ENCODE measurements at places on chromosomes 4 and X.
A peak's percentile ranks its signal among the peaks of the same experiment; 100 is the strongest.

DNA sequence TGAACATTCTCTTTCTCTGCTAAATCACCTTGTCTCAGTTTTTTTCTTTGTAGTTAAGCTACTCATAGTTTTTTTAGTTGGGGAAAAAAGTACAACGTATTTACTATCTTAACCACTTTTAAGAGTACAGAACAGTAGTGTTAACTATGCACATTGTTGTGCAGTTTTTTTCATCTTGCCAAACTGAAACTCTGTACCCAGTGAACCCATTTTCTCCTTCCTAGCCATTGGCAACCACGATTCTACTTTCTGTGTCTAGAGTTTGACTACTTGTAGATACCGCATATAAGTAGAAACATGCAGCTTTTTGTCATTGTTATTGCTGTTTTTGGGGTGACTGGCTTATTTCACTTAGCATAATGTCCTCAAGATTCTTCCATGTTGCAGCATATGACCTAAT lies 10.0 kb downstream of the N4BP2 start:
- no peak for DNase-seq

DNA sequence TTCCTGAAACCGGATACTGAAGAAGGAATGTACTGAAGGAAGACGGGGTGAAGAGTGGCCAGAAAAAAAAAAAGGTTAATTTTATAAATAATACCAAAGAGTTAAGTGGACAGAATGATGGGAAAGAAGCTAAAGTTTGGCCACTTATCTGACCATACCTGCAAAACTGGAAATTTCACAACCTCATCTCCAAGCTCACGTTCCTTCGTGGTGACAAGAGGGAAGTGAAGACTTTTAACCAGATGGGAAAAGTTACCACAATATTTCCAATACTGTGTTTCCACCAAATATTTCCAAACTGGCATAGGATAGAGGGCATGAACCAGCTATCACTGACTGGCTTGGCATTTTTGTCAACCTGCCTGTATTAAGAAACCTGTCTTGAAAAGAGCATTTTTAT lies 56.4 kb downstream of the MAML3 start:
- no peak for DNase-seq

- no peak for DNase-seq
Observed at GRCh38 chr4:122481766-122482405, 25.4 kb upstream of the IL2 start.

GRCh38 chr4:25113915-25114904 lies 46.0 kb downstream of the SEPSECS start:
- no peak for DNase-seq

DNA sequence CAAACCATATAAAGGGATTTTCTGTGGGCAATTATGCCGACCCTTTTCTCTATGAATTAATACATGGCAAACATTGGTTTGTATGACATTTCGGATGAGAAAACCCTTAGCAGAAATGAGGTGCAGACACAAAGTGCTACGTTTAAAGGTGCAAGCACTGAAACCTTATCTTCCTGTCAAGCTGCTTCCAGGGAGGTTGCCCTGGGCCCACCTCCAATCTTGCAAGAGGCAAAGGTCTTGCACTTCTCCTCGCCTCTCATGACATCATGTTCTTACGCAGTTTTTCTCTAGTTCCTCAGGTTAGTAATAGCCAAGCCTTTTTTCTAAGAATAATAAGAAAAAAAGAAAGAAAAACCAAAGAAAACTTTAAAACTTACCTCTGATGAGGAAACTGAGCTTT lies 220.1 kb downstream of the DHX15 start:
- no peak for DNase-seq

DNA sequence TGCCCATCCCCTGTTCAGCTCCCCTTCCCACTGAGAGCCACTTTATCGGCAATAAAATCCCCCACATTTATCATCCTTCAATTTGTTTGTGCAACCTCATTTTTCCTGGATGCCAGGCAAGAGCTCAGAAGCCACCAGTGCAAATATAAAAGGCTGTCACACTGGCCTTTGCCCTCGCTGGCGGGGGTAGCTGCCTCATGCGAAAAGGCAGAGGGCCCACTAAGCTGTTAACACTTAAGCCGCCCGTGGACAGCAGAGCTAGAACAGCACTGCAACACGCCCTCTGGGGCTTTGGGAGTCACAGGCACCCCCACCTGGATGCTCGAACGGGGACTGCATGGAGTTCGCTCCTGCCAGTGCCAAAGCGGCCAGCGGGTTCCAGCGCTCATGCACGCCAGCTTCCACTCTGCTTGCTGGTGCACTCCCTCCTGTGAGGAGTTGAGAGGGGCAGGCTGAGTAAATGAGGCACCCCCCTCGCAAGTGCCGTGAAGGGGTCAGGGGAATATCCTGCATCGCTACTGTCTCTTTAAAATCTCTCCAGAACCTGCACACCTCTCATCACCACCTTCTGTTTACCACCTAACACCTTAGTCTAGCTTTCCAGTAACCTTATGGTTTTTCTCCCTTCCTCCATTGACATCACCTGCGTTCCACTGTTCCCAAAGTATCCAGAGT lies 99.5 kb downstream of the SORBS2 start:
- no peak for DNase-seq

GRCh38 chr4:168979338-168979737 lies 30.7 kb downstream of the CBR4 start:
- no peak for DNase-seq

DNA sequence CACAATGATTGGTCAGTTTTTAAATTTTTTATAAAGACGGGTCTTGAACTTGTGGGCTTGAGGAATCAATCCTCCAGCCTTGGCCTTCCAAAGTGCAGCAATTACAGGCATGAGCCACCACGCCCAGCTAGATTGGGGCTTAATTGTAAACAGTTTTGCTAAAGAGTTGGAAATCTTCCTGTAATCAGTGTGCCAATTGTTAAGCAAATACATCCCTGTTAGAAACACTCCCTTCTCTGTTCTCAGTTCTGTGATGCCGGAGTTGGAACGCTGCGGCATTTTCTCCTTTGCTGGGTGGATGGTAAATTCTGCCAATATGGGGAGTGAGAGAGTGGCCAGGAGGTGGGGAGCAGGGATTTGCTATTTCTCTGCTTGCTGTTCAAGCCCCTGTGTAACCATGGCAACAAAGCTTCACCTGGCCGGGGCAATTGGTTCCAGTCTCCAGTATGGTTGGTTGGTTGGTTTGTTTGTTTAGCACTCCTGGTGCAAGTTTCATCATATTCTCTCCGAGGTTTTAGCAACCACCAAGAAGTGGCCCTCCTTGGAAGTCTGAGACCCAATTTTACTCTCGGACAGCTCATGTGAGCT lies 3.0 kb upstream of the SPATA4 start:
- no peak for DNase-seq

- DNase-seq = no peak
Observed at GRCh38 chr4:1643971-1644735, 40.0 kb downstream of the FAM53A start.

GRCh38 chr4:101870874-101871273 lies 80.3 kb downstream of the BANK1 start:
- DNase-seq = no peak

- peak; percentile 4 for DNase-seq
Observed at GRCh38 chrX:120213438-120214265, 37.0 kb upstream of the ZBTB33 start.

DNA sequence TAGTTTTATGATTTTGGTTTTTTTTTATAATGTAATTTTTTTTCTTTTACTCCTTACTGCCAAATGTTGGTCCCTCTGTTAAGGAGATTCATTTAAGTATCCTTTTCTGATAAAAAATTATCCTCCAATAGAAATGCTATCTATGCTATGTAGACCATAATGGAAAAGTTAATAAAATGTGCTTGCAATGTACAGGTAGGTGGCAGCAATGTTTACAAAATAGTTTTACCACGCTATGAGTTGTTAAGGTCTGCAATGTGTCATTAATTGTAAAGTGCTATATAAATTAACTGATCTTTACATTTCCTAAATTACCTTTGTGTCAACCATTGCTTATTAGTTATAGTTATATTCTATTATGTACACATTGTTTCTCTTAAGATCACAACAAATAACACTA lies 3.8 kb upstream of the CENPC start:
- no peak for DNase-seq

GRCh38 chr4:128775916-128776315 lies 33.6 kb upstream of the JADE1 start:
- DNase-seq = no peak

- no peak for DNase-seq
Observed at GRCh38 chrX:87616371-87616770, 98.8 kb downstream of the KLHL4 start.

GRCh38 chr4:4364061-4364460 lies 22.8 kb upstream of the NSG1 start:
- no peak for DNase-seq

DNA sequence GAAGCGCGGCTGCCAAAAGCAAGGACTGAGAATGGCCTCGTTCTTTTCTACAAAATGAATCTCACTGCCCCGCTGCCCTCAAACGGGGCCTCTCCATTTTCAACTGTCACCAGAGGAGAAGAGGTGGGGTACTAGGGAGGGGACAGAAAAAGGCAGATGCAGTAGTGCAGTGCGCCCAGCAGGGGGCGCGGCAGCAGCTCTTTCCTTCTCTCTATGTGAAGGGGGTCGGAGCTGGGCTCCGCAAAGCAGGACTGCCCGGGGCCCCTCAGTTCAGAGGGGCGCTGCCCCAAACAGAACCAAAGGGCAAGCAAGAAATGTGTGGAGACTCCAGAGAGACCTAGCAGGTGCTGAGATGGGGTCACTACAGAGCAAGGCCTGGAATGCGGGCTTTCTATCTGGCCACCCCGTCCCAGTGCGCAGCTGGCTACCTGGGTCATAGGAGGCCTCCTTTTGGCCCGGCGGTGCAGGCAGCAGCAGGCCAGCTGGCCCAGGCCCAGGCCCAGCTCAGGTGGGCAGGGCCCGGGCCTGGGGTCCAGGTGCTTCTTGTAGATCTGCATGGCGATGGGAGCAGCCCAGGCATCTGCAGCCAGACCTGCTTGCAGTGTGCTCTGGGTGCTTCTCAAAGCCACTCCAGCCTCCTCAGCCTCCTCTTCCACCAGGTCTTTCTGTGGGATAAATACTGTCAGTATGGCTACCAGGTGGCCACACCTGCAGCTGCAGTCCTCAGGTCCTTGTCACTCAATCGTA lies 5.9 kb downstream of the IRAK1 start:
- peak; percentile 38 for DNase-seq

DNA sequence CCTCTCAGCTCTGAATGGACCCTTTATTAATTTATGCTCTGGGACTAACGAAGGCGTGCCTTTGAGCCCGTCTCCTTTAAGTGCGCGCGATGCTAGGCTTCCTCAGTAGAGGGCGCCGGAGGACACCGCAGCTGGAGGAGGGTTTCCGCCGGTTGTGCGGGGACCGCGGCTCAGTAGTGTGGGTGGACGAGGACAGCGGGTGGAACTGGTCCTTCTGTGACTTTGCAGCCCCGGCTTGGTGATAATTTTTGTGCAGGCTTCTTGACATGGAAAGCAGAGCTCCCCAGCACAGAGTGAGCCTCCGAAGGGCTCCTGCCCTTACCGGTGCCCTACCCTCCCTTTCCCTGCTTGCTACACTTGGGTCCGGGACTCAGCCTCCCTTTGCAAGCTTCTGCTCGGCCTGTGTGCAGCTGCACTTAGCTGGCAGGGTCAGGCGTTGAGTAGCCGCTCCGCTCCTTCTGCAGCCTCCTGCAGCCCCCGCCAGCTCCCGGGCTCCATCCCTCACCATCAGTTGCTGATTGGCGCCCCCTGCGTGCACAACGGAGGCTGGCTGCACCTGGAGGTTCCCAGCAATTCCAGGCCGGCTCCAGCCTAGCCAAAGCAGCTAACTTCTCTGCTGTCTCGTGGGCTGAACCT lies 26.8 kb upstream of the BOD1L1 start:
- DNase-seq = peak; percentile 46

GRCh38 chr4:187603093-187604025 lies 392.2 kb upstream of the ZFP42 start:
- DNase-seq = no peak

DNA sequence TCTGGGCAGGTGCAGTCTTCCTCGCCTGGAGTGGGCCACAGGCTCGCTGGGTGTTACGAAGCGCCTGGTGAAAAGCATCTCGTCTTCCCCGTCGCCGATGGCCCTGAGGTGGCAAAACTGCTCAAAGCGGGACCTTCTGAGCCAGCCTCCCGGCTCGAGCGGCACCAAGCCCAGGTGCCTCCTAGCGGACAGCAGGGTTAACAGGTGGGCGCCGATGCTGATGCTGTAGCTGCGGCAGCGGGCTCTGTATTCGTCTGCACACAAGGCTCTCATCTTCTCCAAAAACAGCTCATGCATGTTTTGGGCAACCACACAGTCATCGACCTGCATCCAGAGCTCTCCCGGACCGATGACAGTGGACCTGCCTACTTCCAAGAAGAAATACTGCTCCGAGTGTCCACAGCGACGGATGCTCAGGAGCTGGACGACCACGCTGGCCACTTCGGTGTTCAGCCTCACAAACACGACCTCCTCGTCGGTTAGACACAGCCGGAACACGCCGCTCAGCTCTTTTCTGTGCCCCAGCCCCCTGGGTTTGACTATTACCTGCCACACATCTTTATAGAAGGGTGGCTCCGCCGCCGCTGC lies 1.2 kb downstream of the IRS4 start:
- DNase-seq = no peak

DNA sequence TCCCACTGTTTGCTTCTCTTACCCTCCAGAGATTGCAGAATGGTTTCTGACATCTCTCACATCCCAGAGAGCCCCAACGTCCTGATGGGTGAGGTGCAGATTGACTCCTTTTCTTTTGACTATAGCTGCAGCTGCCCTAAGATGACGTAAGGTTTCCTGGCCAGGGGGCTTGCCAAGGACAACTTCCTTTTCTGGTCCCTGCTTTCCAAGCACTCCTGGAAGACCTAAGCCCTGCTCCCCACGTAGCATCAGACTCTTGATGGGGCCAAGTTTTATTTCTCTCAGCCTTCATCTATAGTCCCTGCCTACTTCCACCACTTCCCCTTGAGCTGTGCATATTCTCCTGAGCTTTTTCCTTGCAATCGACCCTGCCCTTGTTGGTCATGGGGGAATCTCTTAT lies 497.7 kb downstream of the IDS start:
- no peak for DNase-seq

DNA sequence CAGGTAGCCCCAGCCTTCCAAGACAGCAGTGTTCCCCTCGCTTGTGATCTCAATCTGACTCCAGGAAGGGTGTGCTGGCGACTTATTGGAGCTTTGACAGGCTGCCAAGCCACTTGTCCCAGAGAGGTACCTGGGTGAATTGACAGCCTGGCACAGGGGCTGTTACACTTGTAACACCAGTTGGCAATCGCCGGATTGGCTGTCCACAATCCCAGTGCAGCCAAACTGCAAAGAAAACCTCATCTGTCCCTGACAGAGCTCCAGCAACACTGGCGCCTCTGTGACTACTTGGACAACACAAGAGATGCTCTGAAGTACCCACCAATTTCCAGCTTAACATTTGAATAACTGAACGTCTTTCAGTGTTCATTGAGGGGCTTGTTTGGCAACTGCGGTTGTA lies 76.8 kb upstream of the PRPS1 start:
- no peak for DNase-seq

All from stimulated activated CD4-positive, alpha-beta T cell treated with anti-CD3 and anti-CD28 coated beads, Interleukin-15, amount 100 ng/mL, for 1 hour (primary cell).